CD4-positive, alpha-beta T cell treated with Interleukin-17A for 4 hours (primary cell): ENCODE measurements at places on chromosomes 16 and 17.

GRCh38 chr16:88356727-88357199 is 26.0 kb upstream of the ZNF469 start:
- DNase-seq, result no peak

DNA sequence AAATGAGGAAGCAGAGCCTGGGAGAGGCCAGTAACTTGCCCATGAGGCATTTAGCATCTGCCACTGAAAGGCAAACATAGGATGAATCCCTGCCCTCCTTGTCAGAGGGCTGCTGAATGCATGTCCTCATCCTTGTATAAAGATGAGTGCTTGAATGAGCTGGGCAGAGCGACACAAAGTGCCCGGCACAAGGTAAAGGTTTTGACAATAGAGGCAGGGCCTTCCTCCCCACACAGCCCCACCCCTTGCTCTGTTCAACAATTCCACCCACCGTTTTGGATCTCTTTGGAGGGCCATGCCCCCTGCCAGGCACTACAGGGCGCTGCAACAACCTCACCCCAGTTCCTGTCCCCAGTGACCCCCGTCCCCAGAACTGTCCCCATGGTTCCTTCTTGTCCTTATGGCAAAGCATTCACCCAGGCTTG is 1.4 kb upstream of the KRT19 start:
- DNase-seq, result no peak

DNA sequence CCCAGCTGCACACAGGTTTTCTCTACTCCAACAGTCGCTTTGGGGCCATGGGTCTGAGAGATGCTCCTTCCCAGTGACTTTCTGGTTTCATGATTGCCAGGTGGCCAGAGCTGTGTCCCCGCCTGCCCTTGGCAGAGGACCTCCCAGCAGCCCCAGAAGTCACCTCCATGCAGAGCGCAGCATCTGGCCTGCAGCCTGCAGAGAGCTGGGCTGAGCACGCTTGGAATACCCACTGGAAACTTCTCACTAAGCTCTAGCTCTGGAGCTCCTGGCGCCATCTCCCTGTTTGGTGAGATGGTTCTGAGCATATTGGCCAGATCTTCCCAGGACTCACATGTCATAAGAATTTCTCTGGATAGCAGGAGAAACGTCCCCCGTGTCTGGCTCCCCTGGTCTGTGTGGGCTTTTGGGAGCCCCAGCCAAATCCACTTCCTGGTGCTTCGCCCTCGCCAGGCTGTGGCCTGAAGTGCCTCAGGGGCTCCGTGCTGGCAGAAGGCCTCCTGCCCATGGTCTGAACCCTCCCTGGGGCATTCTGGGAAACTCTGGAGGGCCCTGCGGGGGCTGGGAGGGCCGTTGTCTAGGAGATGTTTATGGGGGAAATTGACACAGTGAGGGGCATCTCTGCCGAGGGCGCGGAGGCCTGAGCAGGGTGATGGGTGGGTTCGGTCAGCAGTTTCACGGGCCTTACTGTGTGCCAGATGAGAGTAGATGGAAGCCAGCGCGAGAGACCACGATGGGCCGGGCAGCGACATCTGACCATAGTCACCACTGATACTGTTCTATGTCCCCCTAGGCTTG is 73.2 kb upstream of the CIBAR2 start:
- no peak for DNase-seq

- no peak for DNase-seq
These were observed 75.6 kb upstream of the HNF1B start for GRCh38 chr17:37820313-37820994.

DNA sequence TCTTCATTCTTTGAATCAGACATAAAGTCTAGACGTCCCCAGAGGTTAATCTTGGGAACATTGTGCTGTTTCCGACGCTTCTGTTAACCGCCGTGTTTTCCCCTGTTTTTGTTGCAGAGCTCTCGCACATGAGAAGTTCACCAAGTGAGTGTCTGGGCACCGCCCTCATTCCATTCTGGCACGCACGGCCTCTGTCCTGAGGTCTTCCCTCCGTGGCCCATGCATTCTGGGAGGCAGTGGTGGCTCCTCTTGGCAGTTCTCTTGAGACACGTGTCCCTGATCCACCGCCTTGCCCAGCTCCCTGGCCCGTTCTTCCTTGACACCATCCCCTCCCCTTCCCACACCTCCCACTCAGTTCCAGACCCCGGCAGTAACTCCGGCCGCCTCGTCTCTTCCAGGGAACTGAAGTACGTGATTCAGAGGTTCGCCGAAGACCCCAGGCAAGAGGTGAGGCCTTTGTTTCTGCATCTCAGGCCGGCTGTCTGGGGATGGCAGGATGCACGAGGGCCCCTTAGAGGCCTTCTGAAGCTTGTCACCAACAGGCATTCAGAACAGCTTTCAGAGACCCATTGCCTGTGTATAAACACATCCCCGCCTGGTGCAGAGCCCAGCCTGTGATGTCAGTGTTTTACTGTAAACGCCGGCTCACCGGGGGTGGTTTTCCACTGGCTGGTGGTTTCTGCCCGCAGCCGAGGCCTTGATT is 85.9 kb upstream of the PLCG2 start:
- DNase-seq, result no peak
